ENCODE measurements at places on chromosomes 16 and 17.

DNA sequence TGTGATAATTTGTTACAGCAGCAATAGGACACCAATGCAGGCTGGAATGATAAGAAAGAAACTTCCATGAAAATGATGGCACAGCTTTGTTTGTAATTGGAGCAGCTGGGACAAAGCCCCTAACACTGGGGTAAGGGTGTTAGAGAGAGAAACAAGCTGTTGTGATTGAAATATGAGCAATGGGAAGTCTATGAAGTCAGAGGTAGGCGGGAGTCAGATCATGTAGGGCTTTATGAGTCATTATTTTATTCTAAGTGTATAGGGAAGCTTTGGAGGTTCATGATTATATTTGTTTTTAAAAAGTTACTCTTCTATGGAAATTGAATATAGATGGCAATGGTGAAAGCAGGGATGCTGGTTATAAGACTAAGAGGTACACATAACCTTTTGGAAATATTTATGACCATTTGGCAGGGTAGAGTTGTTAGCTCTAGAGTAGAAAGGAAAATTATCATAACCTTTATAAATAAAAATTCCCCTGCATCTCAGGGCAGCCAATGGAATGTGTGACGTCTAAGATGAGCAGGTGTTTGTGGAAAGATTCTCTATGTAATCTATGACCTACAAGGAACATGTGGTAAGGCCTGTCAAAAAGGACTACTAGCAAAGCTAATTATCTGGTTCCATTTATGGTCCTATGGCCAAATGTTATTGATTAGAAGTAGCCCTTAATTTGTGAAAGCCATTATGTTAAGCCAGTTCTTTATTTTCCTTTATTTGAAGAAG is 85.6 kb downstream of the KCNJ2 start:
- no peak for DNase-seq

- DNase-seq, result no peak
Measured at GRCh38 chr16:70604407-70605282, 41.7 kb upstream of the IL34 start.

GRCh38 chr16:85656351-85657266 is 32.1 kb downstream of the GINS2 start:
- no peak for DNase-seq

GRCh38 chr17:55576237-55576995 is 65.2 kb upstream of the SMIM36 start:
- no peak for DNase-seq

DNA sequence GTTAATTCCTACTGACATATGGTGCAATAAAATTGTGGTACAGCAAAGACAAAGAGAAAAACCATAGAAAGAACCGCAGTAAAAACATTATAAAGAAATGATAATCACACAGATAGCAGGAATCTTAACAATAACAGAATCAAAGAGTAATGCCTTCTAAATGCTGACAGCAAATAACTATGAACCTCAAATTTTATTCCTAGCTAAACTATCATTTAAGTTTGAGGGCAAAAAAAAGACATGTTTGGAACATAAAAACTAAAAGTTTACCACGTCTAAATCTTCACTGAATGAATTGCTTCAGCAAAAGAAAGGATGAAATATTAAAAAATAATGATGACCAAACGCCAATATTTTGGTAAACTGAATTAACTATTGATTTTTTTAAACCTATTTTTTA is 135.8 kb downstream of the CPPED1 start:
- no peak for DNase-seq

GRCh38 chr16:73499276-73499675 is 451.3 kb upstream of the ZFHX3 start:
- DNase-seq, result no peak

GRCh38 chr17:14840616-14841231 is 424.4 kb downstream of the PMP22 start:
- no peak for DNase-seq

DNA sequence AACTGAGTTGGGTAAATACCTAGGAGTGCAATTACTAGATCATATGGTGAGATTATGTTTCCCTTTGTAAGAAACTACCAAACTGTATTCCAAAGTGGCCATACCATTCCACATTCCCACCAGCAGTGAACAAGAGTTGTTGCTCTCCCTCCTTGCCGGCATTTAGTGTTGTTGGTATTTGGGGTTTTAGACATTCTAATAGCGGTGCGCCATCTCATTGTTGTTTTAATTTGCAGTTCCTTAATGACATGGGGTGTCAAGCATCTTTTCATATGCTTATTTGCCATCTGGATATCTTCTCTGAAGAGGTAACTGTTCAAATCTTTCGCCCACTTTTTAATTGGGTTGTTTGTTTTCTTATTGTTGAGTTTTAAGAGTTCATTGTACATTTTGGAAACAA is 164.2 kb upstream of the LHX1 start:
- no peak for DNase-seq

- DNase-seq, result peak; percentile 81
Measured at GRCh38 chr17:36722121-36722902, 120.9 kb downstream of the MRM1 start.

- no peak for DNase-seq
Measured at GRCh38 chr17:44948315-44948795, 782 bp upstream of the KIF18B start.

DNA sequence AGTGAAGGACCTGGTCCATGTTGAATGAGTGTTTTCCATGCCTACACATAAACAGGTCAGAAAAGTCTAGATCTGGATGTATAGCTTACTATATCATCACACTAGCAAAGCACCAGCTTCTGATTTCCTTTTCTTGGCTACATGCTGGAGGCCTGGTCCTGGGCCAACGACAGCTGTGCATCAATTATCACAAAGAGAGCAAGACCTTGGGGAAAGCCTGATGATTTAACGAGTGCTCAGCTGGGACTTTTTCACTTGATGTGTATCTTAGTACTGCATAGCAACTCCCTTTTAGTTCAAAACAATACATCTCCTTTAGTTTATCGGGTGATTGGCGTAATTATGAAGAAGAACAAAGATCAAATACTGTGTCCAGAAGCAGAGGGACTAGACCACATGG is 358.2 kb downstream of the KIF2B start:
- DNase-seq, result no peak

DNA sequence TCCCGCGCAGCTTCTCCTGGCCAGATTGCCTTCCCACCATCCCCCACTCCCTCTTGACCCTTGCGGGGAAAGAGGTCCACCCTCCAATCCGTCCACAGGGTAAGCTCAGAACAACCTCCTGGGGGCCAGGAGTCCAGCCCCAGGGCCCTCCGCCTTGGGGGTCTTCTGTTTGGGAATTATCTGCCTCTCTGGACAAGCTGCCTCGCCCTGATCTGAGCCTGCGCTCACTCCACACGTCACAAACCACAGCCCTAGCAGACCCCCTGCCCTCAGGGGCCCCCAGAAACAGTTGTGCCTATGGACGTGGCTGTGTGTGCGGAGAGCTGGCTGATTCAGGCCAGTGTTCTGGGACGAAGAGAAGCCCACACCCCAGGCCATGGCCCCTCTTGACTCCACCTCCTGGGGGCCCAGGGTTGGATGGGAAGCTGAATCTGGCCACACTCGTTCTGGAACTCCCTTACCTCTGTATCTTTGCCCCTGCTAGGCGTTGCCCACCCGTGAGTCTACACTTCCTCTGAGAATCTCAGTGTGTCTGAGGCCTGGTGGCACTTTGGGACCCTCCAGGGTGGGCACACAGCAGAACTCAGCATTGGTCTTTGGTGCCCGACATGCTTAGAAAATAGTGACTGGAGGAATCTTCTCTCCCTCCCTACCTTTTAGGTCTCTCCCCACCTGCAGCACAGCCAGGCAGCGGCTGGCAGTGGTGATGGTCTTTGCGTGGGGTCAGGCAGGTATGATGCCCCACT is 119.9 kb upstream of the SMURF2 start:
- no peak for DNase-seq

DNA sequence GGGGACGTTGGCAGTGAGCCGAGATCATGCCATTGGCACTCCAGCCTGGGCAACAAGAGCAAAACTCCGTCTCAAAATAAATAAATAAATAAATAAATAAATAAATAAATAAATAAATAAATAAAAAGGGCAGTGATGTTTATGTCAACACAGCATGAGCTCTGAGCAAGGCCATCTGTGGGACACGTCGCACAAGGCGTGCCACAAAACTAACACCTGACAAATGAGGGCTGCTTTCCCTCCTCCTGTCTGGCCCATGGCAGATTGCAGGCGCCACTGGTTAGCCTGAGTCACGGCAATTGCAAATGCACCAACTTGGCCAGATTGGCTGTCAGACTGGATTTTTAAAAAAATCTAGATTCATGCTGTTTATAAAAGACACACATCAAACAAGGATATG is 25.9 kb upstream of the SPNS3 start:
- DNase-seq, result no peak

- no peak for DNase-seq
Measured at GRCh38 chr17:55208078-55208812, 56.5 kb upstream of the HLF start.
